Left kidney (tissue), 8 donors: ENCODE measurements at places on chromosomes 5 and 9.
A peak's percentile ranks its signal among the peaks of the same experiment; 100 is the strongest.

- no peak for DNase-seq
These were observed 32.4 kb downstream of the SLC9A3 start for GRCh38 chr5:491856-492155.

- no peak for DNase-seq
These were observed 113.2 kb downstream of the STARD4 start for GRCh38 chr5:111399113-111399512.

DNA sequence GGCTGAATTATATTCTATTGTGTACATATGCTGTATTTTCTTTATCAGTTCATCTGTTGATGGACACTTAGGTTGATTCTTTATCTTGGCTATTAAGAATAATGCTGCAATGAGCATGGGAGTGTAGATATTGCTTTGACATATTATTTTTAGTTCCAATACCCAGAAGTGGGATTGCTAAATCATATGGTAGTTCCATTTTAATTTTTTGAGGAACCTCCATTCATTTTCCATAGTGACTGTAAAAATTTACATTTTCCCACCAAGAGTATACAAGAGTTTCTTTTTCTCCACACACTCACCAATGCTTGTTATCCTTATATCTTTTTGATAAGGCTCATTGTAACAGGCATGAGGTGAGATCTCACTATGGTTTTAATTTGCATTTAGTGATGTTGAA is 19.4 kb downstream of the JAK2 start:
- no peak for DNase-seq

- no peak for DNase-seq
These were observed 286.7 kb upstream of the ZNF462 start for GRCh38 chr9:106576232-106576760.

DNA sequence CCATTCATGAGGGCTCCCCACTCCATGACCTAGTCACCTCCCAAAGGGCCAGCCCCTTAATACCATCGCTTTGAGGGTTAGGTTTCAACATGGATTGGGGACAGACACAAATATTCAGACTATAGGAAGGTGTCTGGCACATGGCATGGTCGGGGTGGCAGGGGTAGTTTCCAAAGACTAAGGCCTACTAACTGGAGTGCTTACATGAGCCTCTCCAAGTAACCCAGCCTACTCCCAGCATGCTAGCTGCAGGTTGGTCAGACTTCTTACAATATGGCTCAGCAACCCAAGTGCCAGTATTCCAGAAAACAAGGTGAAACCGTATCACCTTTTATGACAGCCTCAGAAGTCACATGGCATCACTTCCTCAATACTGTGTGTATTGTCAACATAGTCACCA is 19.9 kb upstream of the OTULINL start:
- no peak for DNase-seq

- DNase-seq = no peak
These were observed 1.6 kb upstream of the FOXD1 start for GRCh38 chr5:73450137-73450536.

GRCh38 chr9:113886026-113886369 is 9.9 kb downstream of the ZNF618 start:
- DNase-seq = no peak

DNA sequence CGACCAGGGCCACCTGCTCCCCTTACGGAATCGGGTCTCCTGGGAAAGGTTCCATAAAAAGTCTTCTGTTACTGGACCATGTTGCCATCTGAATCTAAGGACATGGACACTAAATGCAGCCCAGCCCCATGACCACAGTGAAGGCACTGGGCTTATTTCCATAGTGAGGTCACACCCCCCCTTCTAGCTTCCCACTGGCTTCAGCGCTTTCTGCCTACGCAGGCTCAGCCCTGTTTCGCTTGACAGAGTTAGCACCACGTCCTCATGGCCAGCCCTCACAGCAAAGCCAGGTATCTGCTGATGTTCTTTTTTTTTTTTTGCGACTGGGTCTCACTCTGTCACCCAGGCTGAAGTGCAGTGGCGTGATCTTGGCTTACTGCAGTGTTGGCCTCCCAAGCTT is 14.1 kb downstream of the UCK1 start:
- DNase-seq = no peak

- no peak for DNase-seq
These were observed 123.6 kb downstream of the ELAVL2 start for GRCh38 chr9:23702311-23702922.

DNA sequence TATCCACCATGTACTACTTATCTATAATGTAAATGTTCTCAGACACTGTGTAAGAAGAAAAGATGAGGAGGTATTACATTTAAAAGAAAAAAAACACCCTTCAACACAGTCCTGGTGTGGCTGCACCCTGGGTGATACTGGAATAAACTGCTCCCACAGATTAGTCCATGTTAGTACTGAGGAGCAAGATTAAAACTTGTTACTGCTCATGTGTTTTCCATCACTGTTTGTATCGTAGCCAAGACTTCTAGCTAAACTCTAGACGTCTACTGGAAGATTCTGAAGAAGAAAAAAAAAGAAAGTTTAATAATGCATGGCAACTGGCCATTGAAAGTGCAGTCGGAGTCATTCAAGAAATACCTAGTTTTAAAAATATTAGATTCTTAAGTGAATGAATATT is at the start of gene ASPN:
Gene ASPN, minus strand, starts transcription at position 178 of the 400 bp plus-strand sequence.
- DNase-seq = peak; percentile 70

DNA sequence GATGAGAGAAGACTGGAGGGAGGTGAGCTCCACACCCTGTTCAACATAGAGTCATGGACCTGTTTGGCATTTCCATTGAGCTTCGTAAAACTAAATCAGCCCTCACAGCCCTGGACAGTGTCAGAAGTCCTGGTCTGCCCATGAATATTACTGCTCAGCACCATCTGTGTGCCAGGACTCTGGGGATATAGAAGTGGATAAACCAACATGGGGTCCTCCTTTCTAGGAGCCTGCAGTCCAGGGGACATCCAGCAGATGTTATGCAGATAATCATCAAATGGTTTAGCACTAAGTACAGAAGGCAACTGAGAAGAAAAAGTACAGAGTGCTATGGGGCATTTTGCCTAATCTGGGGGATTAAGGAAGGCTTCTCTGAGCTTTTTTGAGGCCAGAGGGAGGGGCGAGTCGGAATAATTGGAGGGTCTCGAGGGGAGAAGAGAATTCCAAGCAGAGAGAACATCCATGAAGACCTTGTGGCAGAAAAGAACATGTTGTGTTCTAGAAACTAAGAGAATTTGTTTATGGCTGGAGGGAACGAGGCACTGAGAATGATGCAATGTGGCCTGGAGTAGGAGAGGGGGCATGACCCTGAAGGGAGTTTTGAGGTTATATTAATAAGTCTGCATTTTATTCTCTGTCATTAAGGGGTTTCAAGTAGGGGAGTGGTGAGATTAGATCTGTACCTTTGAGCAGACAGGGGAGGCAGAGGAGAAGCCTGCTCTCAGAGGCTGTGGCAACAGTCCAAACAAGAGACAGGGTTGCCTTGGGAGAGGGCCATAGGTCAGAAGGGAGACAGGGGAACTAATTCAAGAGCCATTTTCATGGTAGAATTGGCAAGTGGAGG is 63.5 kb upstream of the SLC2A8 start:
- DNase-seq = no peak

GRCh38 chr5:154356020-154356655 is 89.7 kb upstream of the SAP30L start:
- no peak for DNase-seq

- no peak for DNase-seq
These were observed 39.8 kb upstream of the FLT4 start for GRCh38 chr5:180689071-180689694.

GRCh38 chr5:118249386-118249785 is 739.0 kb downstream of the DTWD2 start:
- no peak for DNase-seq

GRCh38 chr9:81673310-81673709 is 16.0 kb downstream of the TLE1 start:
- no peak for DNase-seq

DNA sequence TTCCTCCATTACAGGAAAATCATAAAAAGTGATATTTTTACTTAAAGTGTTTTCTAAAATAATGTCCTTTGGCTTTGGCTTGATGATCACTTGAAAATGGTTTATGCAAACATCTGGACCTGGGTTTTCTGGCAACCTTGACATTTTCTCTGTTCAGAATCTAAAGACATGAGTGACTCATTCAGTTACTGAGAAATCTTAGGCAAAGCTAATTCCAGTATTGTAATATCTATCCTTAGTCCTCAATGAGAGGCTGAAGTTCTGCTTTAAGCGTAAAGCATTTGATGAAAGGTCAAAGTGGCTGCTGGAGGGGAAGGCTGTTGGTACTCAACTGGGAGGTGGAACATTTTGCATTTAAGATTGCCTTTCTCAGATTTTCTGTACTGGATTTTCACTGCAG is 2.3 kb downstream of the MAN2A1 start:
- DNase-seq = no peak

DNA sequence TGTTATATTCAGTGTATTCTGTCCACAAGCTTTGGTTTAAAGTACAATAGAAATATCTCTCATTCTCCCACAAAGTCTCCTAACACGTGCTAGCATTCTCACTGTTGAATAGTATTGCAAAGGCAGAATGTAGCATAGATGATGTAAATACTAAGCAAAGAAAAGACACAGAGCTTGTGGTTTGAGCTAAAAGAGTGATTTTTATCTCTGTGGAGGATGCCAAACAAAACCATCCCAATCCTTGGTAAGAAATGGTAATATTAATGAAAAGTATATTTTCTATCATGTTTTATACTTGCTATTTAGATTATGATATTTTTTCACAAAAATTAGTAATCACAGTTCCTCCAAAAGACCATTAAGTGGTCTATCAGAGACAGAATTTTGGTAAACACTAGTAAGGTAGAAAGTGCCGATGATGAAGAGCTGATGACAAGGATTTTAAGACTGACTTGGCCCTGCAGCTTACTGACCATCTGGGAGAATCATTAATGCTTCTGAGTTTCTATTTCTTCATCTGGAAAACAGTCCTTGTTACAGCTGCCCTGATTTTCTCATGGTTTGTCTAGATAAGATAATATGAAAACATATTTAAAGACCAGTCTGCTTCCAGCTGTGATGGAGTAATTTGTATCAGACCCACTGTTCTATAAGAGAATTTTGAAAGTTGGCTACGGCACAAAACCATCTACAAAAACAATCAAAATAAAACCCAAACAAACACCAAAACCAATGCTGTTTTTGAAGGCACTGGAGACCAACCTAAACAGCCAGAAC is 510.2 kb downstream of the SPATA31D1 start:
- DNase-seq = no peak

DNA sequence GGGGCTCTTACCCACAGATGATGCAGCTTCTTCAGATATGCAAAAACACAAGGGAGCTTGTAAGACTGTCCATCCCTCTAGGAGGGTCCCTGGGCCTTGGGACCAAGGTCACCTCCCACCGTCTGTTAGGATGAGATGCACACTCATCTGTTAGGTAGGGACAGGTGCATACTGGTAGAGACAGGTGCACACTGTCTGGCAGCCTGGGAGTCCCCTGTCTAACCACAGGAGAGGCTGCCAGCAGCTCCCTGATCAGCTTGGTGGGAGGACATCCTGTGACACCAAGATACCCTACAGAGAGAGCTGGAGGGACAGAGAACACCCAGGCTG is 13.2 kb downstream of the TSPAN17 start:
- DNase-seq = no peak

GRCh38 chr9:107742531-107743309 is 253.2 kb upstream of the KLF4 start:
- DNase-seq = no peak

DNA sequence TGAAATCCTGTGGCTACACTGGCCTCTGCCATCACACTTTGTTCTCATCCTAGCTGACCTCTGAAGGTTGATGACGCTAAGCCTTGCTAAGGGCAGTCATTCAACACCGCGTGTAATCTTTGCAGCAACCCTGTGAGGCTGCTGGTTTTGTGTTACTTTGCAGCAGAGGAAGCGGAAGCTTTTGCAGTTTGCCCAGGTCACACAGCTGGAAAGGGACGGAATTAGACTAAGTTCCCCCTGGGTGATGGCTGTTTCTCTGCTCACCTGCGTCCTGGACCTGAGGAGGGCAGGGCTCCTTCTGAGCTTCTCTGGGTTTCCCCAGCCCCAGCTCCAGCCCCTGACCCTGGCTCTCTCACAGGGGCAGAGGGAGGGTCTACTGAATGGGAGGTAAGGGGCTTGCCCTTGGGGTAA is 7.3 kb upstream of the SLC25A51 start:
- no peak for DNase-seq

- no peak for DNase-seq
These were observed 333.2 kb downstream of the NDUFS4 start for GRCh38 chr5:53893626-53894025.

DNA sequence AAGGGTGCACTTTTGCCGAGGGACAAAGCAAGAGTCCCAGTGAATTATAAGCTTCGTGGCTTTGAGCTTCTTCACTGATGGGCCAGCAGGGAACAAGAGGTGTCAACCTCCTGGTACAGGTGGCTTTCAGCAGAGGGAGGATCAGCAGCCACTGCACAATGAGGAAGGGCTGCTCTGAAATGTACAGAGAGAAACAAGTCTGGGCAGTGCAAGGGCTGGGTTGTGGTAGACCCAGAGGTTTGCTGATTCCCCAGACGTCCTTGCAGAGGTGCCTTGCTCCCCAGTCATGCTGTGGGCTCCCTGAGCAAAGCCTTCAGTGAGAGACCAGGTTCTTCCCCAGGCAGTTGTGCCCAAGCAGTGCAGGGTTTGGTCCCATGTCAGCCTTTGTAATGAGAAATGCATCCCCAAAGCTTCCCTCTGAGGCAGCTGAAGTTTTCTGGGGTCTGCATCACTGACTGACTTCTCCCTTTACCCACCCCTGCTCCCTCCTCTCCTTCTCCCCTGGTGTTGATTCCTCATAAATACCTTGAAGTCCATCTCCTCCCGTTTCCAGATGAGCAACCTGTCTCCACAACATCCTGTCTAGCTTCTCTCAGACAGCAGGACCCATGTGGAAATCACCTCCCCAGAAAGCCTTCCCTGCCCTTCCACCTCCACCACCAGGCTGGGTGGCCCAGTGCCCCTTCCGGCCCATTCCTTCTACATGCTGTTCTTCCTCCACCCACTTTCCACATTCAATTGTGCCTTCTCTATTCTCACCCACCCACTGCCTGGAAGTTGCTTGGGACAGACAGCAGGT is 599.6 kb upstream of the ADAMTS16 start:
- DNase-seq = no peak

DNA sequence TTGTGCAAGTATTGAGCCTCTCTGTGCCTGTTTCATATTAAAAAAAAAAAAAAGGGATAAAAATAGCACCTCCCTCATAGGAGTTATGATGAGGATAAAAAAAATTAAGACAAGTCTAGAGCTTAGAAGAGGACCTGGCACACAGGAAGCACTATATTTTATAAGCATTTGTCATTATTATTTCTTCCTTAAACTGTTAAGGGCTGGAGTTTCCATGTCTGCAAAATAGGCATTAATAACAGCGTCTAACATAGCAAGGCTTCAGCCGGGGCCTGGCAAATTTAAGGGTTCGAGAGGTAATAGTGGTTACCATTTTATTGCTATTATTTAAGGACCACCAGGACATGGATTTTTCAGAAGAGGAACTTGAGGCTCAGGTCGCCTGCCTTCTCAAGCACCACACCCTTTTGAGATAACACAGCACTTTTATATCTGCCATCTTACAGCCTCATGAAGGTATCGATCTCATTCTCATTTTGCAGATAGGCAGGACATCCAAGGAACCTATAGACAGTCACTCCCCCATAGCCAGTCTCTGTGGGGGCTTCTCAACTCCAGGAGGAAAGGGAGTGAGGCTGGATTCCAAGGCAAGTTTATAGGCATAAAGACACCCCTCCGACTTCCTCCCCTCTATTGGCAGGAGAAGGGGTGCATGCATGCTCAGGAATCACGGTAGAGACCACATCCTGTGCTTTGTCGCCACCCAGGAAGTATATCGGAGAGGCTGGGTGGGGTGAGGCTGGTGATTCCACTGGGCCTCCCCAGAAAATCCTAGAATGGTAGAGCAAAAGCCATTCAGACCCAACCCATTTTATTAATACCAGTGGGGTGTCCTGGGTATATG is 2.4 kb downstream of the ANXA6 start:
- no peak for DNase-seq
